Pericardium fibroblast (primary cell): ENCODE measurements at places on chromosomes 6 and 20. TPM values are rescaled to one million over a fixed set of nuclear protein-coding genes. Genes with fewer than 3 reads are reported as not detected.

The ATF6B gene
- 17.6 and 17.9 TPM in 2 replicates for total RNA-seq

The SYCP2 gene
- 0.47 TPM in 1 of 2 replicates, not detected in the other for total RNA-seq

The RBPJL gene
- not detected in 2 replicates for total RNA-seq

The ZNF311 gene
- total RNA-seq: 0.26 and 1.8 TPM in 2 replicates

The CAGE1 gene
- total RNA-seq: not detected in 2 replicates

The SLC26A8 gene
- total RNA-seq: not detected in 2 replicates

The TMEM244 gene
- total RNA-seq: not detected in 2 replicates

The RAB44 gene
- total RNA-seq: not detected in 2 replicates

The MAD2L1BP gene
- 25.4 and 29.5 TPM in 2 replicates for total RNA-seq

The RCAN2 gene
- 0.51 TPM in 1 of 2 replicates, not detected in the other for total RNA-seq

The KIF25 gene
- total RNA-seq: not detected in 2 replicates

The RUNX2 gene
- total RNA-seq: 2.1 and 6.3 TPM in 2 replicates

The RSPO3 gene
- 0.47 and 1.5 TPM in 2 replicates for total RNA-seq

The CRISP3 gene
- not detected in 2 replicates for total RNA-seq

The SIRPD gene
- total RNA-seq: not detected in 2 replicates

The CCM2L gene
- total RNA-seq: not detected in 2 replicates

The POM121L2 gene
- not detected in 2 replicates for total RNA-seq

The SLC22A1 gene
- not detected in 2 replicates for total RNA-seq

The HTR1B gene
- total RNA-seq: 0.12 TPM in 1 of 2 replicates, not detected in the other

The TP53INP2 gene
- total RNA-seq: 5.9 and 6.9 TPM in 2 replicates

The WASF1 gene
- total RNA-seq: 20.2 and 25.3 TPM in 2 replicates

The HCK gene
- not detected in 2 replicates for total RNA-seq
